WERI-Rb-1 (cell line): ENCODE measurements at places on chromosomes 4 and X.

DNA sequence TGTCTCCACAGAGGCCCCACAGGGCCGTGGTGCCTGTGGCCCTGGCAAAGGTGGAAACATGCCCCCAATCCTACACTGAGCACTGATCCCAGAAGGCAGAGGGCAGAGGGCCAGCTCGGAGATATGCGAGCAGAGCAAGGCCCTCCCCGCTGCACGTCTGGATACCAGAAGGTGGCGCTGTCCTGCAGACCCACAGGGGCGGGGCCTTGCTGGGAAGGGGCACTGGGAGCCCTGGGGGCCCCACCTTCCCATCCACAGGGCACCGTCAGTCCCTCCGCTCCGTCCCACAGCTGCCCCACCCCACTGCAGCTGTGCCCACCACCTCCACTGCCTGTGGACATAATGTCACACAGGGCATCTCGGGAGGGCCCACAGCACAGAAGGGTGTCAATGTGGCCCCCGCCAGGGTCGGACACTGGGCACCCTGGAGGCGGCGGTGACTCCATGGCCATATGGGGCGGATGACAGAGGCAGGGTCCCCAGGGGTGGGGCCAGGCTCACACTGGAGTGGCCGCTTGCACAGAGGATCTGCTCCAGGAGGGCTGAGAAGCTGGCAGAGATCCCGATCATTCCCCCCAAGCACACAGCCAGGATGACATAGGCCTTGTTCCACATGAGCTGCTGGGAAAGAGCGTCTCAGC lies 4.8 kb downstream of the SLC49A3 start:
- DNase-seq = peak; percentile 90

DNA sequence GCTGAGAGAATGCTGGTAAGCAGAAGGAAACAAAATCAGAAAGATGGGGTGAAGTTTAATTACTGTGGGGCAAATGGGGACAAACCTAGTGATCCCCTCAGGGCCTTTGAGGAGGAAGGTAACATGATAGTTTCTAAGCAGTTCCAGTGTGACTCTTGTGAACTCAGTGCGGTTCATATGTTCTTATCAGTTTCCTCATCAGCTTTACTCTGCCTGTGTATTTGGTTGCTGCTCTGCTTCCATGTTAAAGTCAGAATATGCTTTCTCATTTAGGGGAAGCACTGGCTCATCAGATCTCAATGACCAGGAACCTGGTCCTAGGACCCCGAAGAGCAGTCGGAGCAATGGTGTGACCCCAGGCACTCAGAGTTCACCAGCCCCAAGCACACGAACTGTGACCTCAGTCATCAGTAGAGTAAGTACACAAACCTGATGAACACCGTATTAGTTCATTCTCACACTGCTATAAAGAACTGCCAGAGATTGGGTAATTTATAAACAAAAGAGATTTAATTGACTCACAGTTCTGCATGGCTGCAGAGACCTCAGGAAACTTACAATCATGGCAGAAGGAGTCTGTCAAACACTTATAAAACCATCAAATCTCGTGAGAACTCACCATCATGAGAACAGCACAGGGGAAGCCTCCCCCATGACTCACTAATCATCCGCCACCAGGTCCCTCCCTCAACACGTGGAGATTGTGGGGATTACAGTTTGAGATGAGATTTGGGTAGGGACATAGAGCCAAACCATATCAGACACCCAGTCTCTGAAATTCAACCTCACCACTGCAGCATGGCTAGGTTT lies 83.0 kb downstream of the SYTL5 start:
- no peak for DNase-seq

GRCh38 chr4:5866841-5867813 lies 25.8 kb downstream of the CRMP1 start:
- no peak for DNase-seq

- DNase-seq = no peak
Observed at GRCh38 chr4:150302553-150302952, 224.3 kb downstream of the DCLK2 start.

- DNase-seq = no peak
Observed at GRCh38 chr4:26741491-26741871, 119.2 kb upstream of the STIM2 start.

DNA sequence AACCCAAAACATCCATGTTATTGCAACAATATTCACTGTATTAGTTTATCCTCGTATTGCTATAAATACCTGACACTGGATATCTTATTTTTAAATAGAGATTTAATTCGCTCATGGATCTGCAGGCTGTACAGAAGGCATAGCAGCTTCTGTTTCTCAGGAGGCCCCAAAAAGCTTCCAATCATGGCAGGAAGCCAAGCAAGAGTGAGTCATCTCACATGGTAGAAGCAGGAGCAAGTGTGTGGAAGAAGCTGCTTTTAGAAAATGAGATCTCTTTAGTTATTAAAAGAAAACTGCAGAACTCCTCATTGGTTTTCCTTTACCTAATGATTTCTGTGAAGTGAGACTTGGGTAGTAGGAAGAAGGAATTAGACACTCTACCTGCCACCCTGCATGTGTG lies 16.4 kb downstream of the ZNF732 start:
- DNase-seq = no peak

GRCh38 chrX:155949098-155949497 lies 48.4 kb upstream of the IL9R start:
- no peak for DNase-seq
